ENCODE measurements at places on chromosomes 1 and 21.

DNA sequence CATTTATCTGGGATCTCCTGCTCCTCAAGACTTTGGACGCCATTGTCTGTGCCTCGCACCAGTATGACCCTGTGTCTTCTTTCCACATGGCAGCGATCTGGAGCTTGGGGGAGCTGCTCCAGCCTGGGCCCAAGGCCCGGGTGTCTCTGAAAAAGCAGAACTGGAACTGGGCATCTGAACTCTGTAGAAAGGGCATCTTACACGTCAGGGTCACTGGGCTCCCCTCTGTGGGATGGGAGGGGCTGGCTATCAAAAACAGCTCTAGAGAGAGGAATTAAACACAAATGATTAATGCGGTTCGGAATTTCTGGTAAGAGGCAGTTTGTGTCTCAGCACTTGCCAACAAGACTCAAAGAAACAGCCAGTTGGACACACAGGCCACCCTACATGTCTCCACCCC lies 16.1 kb downstream of the FCRL1 start:
- DNase-seq, result no peak

DNA sequence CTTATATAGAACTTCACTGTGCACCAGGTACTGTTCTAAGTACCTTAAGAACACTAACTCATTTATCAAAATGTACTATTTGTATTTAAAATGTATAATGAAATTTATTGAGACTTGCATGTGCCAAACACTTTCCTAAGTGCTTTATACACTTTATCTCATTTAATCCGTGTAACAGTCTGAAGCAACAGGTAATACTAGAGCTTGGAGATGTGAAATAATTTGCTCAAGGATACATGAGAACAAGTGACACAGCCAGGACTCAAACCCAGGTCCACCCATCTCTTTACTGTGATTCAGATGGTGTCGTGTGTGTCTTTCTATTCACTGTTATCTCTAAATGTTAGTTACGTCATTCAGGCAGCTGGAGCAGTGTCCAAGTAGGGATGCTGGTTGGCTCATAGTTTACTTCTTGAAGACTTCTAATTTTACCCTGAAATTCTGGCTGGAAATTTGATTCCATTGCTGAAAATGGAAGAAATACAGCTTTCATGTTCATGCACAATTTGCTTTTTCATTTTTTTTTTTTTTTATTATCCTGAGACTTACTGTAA lies 169.7 kb upstream of the UBE2U start:
- DNase-seq, result no peak

- DNase-seq, result no peak
These were observed 19.2 kb downstream of the PTTG1IP start for GRCh38 chr21:44854391-44854663.

- no peak for DNase-seq
These were observed 39.3 kb upstream of the TSPEAR start for GRCh38 chr21:44750675-44751025.

DNA sequence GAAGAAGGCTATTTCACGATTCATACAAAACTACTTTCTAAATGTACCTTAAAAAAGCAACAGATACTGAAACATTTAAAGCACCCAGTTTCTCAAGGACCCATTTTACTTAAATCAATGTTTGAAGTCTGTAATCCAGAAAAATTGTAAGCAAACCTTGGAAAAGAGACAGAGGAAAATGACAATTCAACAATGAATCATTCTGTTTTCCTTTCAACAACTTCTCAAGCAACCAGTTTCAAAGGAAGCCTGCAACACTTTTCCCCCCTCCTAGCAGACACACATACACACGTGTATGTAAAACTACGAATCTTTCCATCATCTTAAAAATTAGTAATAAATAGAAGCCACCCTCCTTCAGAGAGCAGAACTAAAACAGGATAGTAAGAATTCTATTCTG lies 1.2 kb downstream of the RERE start:
- DNase-seq, result no peak

- DNase-seq, result no peak
These were observed 81.5 kb upstream of the KCNJ15 start for GRCh38 chr21:38175306-38175705.

DNA sequence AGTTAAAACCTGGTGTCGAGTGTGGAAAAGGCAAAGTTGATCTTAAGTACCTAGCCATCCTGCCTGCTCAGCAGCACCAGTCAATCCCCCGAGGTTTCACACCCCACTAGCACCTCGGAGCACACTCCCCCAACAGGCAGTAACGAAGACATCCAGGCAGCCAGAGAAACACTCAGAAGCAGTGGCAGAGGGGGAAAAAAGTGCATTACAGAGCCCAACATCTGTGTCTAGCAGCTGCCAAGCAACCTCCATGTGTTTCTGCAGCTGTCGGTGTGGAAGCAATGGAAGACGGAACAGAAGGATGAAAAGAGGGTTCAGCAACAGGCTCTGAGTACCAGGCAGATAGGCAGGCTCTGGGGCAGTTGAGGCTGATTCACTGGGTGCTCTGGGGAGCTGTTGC lies 73.4 kb upstream of the PROX1 start:
- no peak for DNase-seq

GRCh38 chr1:82179131-82179530 lies 378.4 kb downstream of the ADGRL2 start:
- DNase-seq, result no peak

GRCh38 chr1:26280333-26281042 lies 602 bp downstream of the SH3BGRL3 start:
- DNase-seq, result peak; percentile 6

GRCh38 chr1:206472454-206472853 lies 2.2 kb downstream of the IKBKE start:
- DNase-seq, result peak; percentile 47

DNA sequence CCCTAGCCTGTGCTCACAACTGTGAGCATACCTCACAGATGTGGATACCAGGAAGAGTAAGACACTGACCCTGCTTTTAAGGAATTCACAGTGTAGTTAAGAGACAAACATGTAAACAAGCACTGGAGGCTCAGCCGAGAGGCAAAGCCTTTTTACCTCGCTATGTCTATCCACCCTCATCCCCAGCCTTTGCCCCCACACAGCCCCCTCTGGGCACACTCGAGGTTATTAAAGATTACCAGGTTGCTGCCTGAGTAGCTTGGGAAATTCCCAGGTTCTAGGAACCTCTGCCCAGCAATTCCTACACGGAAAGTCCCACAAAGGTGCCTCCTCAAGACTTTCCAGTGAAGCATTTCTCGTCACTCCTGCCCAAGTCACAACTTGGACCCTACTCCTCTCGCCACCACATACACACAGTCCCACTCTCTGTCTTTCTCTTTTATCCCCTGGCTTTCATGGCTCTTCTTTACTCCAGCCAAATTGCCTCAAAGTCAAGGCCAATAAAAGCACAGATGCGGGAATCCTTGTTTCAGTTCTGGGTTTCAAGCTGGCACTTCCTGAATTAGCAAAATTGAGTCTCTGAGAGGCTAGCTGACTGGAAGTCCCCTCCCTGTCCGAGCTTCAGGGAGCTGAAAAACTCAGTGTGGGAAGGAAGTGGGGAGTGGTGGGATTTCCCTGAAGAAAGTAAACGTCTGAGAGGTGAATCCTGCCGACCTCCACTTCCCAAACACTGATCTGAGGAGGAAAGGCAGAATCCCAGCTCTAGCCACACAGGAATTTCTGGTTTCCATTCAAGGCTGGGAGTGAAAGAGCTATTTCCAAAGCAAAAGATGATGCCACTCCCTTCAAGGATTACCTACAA lies 7.6 kb downstream of the DENND2D start:
- no peak for DNase-seq

DNA sequence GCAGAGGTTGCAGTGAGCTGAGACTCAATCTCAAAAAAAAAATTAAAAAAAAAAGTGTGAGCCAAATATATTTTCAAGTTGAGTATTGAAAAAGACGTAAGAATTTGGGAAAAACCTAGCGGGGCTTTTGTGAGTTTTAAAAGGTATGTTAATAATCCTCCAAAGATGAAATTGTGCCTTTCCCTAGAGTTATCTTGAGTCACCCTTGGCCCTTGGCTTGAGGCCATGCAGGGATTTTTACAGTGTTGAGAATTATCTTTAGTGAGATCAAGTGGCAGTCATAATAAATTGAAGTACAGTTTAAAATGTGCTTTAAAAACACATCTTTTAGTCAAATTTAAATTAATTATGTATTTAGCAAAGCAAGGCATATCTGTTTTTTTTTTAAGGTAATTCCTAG lies 32.7 kb downstream of the PPP2R5A start:
- DNase-seq, result no peak

DNA sequence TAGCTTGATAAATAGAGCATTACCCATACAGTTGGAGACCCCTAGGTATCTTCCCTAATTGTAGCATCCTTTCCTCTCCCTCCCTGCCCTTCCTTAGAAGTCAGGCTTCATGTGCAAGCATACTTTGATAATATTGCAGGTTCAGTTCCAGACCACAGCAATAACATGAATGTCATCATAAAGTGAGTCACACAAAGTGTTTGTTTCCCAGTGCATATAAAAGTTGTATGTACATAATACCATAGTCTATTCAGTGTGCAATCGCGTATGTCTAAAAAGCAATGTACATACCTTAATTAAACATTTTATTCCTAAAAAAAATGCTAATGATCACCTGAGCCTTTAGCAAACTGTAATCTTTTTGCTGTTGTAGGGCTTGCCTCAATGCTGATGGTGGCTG lies 33.4 kb upstream of the KAZN start:
- DNase-seq, result no peak

DNA sequence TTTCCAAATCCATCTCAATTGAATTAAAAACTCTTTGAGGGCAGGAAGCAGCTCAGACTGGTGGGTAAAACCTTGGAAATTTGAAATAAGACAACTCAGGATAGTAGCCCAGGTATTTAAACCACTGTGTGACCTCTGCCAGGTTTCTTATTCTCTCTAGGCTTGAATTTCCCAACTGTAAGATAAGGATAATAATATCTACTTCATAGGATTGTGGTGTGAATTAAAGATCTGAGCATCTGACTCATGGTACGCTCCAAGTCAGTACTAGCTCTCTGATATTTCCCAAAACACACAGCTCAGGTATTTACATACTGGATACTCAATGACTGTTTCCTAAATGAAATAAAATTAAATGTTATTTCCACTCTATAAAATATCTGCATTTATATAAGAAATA lies 337.2 kb downstream of the LTN1 start:
- no peak for DNase-seq

- DNase-seq, result peak; percentile 42
These were observed 11.9 kb downstream of the ACTRT2 start for GRCh38 chr1:3033040-3033789.

DNA sequence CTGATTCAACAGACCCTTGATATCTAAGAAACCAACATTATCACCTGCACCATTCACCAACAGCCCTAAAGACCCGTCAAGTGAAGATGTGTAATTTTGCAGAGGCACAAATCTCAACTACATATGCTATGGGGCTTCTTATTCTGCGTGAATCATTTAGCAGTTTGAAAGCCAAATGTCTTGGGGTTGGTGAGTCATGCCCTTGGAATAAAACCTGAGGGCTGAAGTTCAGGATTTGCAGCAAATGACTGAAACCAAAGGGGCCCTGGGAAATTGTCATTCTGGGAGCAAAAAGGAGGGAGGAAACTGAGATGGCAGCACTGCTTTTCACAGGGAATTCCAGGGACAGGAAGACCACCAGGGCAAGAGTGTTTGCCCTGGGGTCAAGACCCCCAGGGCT lies 79.2 kb upstream of the TNR start:
- DNase-seq, result no peak

All from CD4-positive, alpha-beta memory T cell (primary cell).